Activated CD4-positive, alpha-beta T cell treated with anti-CD3 and anti-CD28 coated beads, Interleukin-2, amount 10 ng/mL, durations not matched to agents 7 days and 5 days (primary cell): ENCODE measurements at places on chromosomes 3 and 15. TPM values are rescaled to one million over a fixed set of nuclear protein-coding genes. Genes with fewer than 3 reads are reported as not detected.

GOLGA8R gene
- 3.4 TPM for total RNA-seq

RBMS3 gene
- total RNA-seq: 0.25 TPM

GABRB3 gene
- not detected for total RNA-seq

CCDC54 gene
- total RNA-seq: not detected

C2CD4B gene
- total RNA-seq: not detected

DNAH12 gene
- total RNA-seq: 0.10 TPM

TMCO5A gene
- total RNA-seq: not detected

FBXW12 gene
- not detected for total RNA-seq

PAK6 gene
- 0.35 TPM for total RNA-seq

XCR1 gene
- total RNA-seq: not detected

FRMD5 gene
- 0.15 TPM for total RNA-seq

MST1R gene
- total RNA-seq: 5.2 TPM

GPR149 gene
- total RNA-seq: not detected

SLC24A1 gene
- total RNA-seq: 4.3 TPM

EPHB1 gene
- 1.8 TPM for total RNA-seq

WDR93 gene
- not detected for total RNA-seq

SPINT1 gene
- total RNA-seq: 2.9 TPM

GOLGA8M gene
- 1.7 TPM for total RNA-seq

TUSC7 gene
- total RNA-seq: not detected

ROPN1 gene
- not detected for total RNA-seq

PIGZ gene
- total RNA-seq: 2.7 TPM

CCDC80 gene
- total RNA-seq: not detected

LSAMP gene
- not detected for total RNA-seq

MFSD1 gene
- 25.1 TPM for total RNA-seq

IL17RC gene
- total RNA-seq: 0.32 TPM

ROBO2 gene
- total RNA-seq: not detected

ROBO1 gene
- 0.62 TPM for total RNA-seq

CACNA1D gene
- total RNA-seq: 0.33 TPM
